ENCODE measurements at places on chromosomes 6 and 20.

GRCh38 chr6:31737991-31738979 is 1.5 kb upstream of the MSH5 start:
- DNase-seq, result no peak

DNA sequence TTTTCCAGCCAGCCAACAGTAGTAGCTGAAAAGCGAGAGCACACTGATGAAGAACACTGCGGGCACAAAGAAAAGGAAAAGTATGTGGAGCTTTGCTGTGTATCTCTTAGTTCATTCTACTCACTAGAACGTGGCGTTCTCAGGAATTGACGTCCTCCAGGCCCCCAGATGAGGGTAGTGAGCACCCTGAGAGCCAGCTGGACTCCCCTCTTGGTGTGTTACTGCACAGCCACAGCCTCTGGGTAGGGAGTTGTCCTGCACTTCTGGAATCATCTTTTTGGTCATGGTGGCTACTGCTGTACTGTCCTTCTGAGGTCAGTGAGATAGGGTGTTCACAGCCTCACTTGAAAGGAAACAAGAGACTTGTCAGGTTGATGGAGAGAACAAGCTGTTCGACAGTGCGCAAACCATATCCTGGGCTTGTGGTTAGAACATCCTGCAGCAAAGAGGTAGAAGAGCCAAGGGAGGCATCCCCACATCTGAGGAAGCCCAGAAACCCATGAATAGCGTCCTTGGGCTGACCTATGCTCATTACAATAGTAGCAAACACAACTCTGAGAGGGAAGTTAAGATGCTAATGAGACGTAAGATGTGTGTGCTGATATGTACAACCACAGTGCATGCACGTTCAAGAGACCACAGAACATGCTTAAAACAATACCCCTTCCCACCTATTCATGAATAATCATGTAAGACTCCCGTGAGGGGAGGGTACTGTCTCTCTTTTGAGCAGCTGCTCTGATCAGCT is 14.6 kb upstream of the HLA-F start:
- DNase-seq, result no peak

DNA sequence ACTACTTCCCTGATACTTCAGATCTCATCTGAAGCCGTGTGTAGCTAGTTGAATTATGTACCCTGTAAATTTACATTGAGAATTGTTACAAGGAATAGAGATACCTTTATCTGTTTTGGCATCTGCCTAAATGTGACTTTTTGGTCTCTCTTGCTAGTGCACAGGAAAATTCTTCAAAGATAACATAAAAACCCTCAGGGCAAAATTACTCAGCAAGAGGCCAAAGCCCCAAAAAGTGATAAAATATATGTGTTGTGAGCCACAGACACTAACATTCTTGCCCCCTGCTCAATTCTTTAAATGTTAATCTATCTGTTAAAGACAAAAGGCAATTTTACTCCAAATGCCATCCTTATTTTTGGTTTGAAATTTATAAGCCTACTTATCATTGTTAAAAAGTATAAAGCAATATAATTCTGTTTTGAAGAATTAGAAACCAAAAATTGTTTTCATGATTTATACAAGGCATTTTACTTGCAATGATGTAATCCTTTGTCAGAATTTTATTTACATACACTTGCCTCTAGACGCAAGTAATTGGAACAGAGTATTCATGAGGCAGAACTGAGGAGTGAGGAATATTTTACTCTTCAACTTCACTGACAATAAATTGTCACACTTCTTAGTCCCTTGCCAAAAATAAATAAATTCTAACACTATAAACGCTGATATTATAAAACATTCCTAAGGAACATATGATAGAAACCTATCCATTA is 186.2 kb downstream of the EPM2A start:
- no peak for DNase-seq

DNA sequence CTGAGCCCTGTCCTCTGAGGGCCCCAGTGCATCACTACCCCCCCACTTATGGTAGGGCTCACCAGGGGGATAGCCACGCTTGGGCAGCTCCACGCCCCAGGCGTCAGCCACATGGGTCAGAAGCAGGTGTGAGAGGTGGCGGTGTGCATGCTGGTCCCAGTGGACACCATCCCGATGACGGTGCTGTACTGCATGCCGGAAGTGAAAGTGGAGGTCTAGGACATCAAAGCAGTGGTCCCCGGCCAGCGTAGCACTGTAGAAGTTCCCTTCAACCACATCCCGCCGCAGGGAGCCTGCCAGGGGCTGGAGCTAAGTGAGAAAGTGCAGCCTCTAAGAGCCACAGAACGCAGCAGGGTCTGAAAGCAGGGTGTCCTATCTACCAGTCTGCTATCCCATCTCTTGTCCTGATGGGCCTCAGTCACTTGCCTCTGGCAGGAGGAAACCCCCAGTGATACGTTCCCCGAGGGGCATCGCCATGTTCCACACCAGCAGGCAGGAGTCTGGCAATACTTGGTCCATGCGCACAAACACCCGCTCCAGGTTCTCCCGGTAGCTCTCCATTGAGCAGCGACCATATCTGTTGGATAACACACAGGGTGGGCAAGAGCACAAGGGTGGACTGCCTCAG is 2.2 kb downstream of the PCED1A start:
- DNase-seq, result no peak

DNA sequence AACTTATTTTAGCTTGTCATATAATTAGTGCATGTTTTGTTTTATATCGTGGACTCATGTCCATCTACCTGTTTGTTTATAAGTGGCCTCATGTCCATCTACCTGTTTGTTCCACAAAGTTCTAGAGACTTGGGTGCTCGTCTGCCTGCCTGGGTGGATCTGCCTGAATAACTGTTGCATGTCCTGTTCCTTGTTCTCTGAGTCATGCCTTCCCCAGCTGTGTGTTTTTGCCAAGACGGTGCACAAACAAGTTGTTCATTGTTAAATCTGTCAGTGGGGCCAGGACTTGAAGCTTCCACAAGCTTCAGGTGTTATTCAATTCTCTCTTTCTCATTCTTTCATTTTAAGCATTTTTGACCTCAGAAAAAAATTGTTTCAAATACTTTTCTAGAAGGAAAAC is 358.0 kb upstream of the CITED2 start:
- no peak for DNase-seq

GRCh38 chr6:83185096-83185495 is 8.0 kb downstream of the PGM3 start:
- DNase-seq, result no peak

- DNase-seq, result no peak
Measured at GRCh38 chr6:89582669-89583325, 55.8 kb downstream of the LYRM2 start.

DNA sequence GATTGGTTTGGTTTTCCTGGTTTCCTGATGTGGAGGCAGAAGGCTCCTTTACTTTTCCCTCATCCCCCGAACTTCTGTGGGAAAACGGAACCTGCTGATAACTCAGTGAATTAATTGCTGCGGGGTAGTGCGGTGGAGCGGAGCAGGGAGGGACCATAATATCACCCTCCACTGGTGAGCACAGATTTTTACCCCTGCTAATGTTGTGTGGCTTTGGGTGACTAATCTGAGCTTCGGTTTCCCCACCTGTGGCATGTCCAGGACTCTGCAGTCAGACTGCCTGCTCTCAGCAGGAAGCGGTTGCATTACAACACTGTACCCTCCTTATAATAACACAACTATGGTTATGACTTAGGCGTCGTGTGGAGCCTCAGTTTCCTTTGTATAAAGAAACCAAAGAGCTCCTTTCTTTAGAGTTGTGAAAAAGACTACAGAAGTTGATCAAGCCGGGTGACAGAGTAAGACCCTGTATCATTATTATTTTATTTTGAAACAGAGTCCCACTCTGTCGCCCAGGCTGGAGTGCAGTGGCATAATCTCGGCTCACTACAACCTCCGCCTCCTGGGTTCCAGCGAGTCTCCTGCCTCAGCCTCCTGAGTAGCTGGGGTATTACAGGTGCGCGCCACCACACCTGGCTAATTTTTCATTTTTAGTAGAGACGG is 2.2 kb upstream of the ID1 start:
- no peak for DNase-seq

DNA sequence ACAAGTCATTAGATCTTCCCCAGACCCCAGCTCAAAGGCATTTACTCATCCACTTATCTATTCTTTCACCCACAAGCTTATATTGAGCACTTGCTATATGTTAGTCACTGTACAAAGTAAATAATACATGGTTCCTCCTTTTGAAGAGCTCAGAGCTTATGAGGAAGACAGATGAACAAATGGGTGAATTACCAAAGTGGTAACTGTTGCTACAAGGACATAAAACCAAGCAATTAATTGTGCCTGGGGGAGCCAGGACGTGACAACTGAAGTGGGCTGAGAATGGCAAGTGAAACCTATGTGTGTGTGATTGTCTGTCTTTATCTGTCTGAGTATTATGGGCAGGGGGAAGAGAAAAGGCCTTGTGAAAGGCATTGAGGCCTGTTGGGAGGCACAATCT is 45.6 kb upstream of the AKIRIN2 start:
- DNase-seq, result no peak

DNA sequence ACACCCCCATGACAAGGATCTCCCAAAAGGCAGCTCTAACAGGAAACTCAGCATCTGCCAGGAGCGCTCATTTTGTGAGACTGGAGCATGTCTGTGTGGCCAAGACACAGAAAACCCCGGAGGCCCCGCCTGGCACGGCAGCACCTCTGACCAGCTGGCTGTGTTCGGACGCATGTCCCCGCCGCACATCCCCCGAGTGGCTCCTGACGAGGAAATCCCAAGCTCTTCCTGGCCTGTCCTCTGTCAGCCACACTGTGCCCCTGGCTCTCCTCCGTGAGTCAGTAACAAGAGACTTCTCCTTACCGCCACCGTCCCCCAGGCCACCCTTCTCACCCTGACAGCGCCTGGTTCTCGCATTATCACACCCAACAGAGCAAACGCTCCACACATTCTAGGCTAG is 14.4 kb downstream of the SLC2A4RG start:
- no peak for DNase-seq

- peak; percentile 26 for DNase-seq
Measured at GRCh38 chr6:163983679-163984078, 569.2 kb downstream of the QKI start.

- no peak for DNase-seq
Measured at GRCh38 chr20:38838326-38838725, 32.8 kb downstream of the PPP1R16B start.

- no peak for DNase-seq
Measured at GRCh38 chr6:69061066-69061465, 426.0 kb downstream of the ADGRB3 start.

DNA sequence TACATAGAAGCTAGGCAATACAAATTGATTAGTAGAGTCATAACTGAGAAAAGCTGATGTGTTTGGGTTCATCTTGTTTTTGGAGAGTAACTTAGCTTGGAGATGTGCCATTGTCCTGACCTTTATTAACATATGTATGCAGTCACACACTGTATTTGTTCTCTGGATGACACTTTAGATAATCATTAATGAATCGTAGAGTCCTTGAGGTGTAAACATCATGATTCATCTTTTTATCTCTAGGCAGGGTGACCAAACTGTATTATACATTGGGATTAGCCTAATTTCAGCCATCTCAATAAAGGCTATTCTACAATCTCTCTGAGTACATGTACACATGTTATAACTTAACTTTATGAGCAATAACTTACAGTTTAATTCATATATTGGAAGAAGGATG is 3.6 kb upstream of the MTCL3 start:
- no peak for DNase-seq

GRCh38 chr6:137944793-137945498 is 77.9 kb downstream of the TNFAIP3 start:
- no peak for DNase-seq

DNA sequence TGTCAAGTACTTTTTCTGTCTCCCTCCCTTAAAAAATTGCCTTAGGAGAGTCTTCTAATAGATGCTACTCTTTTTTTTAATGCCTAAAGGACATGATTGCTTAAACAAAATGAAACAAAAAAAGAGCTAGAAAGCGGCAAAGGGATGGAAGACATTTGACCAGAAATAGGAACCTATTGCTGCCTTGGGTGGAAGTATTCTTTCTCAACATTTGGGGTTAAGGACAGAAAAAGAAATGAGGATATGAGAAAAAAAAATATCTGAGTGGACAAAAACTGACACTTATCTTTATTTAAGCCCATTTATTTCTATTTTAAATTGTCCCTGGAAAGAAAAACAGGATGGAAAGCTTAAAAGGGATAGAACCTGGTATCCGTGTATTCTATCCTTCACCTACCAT is 664.9 kb upstream of the CITED2 start:
- DNase-seq, result no peak

DNA sequence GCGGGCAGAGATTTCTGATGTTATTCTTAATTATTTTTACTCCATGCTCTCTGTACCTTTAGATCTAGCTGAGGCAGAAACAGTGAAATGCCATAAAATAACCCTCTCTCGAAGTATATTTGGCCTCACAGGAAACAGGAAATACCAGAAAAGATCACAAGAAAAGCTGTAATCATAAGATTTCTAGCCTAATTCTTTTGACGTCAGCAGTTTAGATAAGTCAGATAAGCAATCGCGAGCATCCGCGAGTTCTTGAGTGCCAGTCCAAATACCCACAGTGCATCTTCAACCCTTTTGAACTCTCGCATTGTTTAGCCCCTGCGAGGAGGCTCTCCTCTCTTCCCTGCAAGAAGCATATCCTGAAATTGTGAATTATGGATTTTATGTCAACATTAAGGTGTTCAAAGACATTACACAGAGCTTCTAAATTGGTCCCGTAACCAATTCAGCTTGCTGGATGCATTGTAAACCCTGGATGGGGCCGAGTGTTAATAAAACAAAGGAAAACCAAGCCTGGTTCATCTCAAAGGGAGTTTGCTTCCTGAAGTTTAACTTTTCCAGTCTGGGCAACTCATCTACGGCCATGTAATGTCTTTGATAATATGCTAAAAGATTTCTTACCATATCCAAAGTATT is 198.9 kb downstream of the MTFR2 start:
- DNase-seq, result no peak

DNA sequence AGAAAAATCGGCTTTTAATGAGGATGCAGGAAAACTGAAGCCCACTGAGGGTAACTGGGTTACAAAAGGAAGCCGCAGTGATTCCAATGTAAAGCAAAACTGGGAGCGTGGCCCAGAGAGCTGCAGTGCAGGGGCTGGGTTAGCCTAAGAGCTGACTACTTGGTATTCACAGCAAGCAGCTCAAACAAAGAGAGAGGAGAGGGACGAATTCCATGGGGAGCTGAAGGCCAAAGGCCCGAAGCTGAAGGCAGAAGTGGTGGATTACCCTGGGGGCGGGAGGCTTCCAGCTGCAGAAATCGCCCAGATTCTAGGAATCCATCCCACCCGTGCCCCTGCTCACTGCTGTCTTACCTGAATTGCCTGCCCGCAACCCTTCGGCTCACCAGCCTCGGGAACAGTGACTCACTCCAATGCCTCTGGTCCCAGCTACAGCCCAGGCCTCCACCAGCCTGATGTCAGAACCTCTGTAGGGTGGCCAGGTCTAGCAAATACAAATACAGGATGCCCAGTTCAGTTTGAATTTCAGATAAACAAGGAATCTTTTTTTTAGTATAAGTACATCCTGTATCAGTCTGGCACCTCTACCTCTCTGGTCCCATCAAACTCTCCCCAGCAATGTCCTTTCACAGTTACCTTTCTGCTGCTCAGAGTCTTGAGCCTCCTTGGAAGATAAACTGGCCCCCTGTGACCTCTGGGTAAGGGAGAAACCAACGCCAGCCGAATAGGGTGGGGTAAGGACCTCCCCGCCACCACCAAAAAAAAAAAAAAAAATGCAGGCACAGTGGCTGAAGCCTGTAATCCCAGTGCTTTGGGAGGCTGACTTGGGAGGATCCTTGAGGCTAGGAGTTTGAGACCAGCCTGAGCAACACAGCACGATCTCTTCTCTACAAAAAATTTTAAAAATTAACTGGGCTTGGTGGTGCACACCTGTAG is 14.6 kb upstream of the ZMYND8 start:
- peak; percentile 28 for DNase-seq

Measured in hypothalamus (tissue), 51 donors.